ENCODE measurements at places on chromosomes 7 and 10. TPM values are rescaled to one million over a fixed set of nuclear protein-coding genes. Genes with fewer than 3 reads are reported as not detected.

The TYW1B gene
- total RNA-seq: 3.5 TPM

The ANLN gene
- 67.2 TPM for total RNA-seq

The MRLN gene
- not detected for total RNA-seq

The NYAP1 gene
- total RNA-seq: not detected

The STMP1 gene
- total RNA-seq: 23.9 TPM

The CPVL gene
- total RNA-seq: 0.41 TPM

The TRIM50 gene
- not detected for total RNA-seq

The PKD1L1 gene
- 0.09 TPM for total RNA-seq

The ZC3HAV1L gene
- 19.7 TPM for total RNA-seq

The ZCWPW1 gene
- total RNA-seq: 1.9 TPM

The HYAL4 gene
- not detected for total RNA-seq

The TMEM196 gene
- total RNA-seq: not detected

The TMEM72 gene
- total RNA-seq: not detected

The SDK1 gene
- total RNA-seq: 0.16 TPM

The GNAT3 gene
- total RNA-seq: not detected

The KDM7A gene
- 13.4 TPM for total RNA-seq

The CALHM2 gene
- total RNA-seq: 78.3 TPM

The RHOBTB1 gene
- not detected for total RNA-seq

The TMEM184A gene
- not detected for total RNA-seq
